Muscle of back (tissue), 13 donors: ENCODE measurements at places on chromosomes 7 and 10. TPM values are rescaled to one million over a fixed set of nuclear protein-coding genes. Genes with fewer than 3 reads are reported as not detected.
A peak's percentile ranks its signal among the peaks of the same experiment; 100 is the strongest.

- DNase-seq, result peak; percentile 61
Observed at GRCh38 chr10:72834183-72834825, 59.2 kb upstream of the OIT3 start.

Gene CASD1
- polyA plus RNA-seq, result 51.6 TPM

- no peak for DNase-seq
Observed at GRCh38 chr10:9018195-9019173, 964.0 kb downstream of the GATA3 start.

DNA sequence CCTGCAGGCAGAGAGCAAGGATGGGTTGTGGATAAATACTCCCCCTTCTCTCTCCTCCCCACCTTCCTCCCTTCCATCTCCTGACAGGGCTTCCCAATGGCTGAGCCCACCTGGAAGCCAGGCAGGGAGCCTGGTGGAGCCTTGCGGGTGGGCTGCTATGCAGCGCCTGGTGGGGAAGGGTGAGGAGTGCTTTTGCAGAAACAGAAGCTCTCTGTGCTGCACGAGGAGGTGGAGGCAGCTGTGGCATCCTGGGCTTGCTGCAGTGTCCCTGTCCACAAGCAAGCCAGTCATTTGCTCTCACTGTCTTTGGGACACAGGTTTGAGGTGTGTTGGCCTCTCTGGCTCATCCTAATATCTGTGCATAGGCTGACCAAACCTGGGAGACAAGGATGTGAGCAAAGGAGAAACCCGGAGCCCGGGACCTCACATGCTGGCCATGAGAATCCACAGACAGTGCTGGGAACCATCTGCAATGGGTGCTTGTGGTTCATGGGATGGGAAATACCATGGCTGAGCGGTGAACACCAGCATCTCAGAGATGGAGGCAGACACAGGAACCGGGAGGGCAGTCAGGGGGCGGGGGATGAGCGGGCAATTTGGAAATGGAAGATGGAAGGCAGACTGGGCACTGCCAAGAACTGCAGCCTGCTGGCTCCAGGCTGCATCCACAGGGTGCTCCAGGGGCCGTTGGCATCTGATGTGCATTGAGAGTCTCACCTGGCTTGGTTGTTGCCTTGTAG is 364.2 kb downstream of the GLRX3 start:
- no peak for DNase-seq

- DNase-seq, result no peak
Observed at GRCh38 chr10:87983716-87984115, 120.3 kb downstream of the PTEN start.

- DNase-seq, result no peak
Observed at GRCh38 chr10:7285522-7286322, 125.1 kb downstream of the SFMBT2 start.

Gene PSD
- 4.6 TPM for polyA plus RNA-seq

Gene AGR3
- not detected for polyA plus RNA-seq

GRCh38 chr7:142792593-142792992 is 21.8 kb downstream of the PRSS2 start:
- no peak for DNase-seq

- peak; percentile 80 for DNase-seq
Observed at GRCh38 chr10:33235251-33235884, 99.1 kb downstream of the NRP1 start.

GRCh38 chr10:30068492-30069223 is 9.3 kb upstream of the JCAD start:
- DNase-seq, result no peak

Gene FRAT2
- polyA plus RNA-seq, result 4.1 TPM

Gene PTN
- 54.9 TPM for polyA plus RNA-seq

Gene CCDC7
- 2.4 TPM for polyA plus RNA-seq

DNA sequence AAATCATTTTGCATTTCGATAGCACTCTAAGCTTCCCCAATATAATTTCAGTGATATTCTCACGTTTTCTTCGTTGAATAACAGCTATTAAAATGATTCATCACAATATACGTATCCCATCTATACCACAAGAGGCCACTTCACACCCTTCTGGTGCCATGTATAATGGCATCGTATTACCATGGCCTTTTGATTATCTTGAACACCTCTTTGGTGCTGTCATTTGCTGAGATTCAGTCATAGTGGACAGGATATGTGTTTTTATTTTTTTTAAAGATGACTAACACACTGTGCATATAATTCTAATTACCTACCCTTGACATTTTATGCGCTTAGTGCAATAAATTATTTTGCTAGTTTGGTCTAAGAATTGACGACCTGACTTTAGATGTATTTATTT is 6.7 kb upstream of the INSYN2A start:
- no peak for DNase-seq

- no peak for DNase-seq
Observed at GRCh38 chr7:48617508-48617907, 306.8 kb upstream of the CDC14C start.
